ENCODE measurements at places on chromosomes 2 and 18. TPM values are rescaled to one million over a fixed set of nuclear protein-coding genes. Genes with fewer than 3 reads are reported as not detected.

CROCC2 gene
- total RNA-seq: not detected

EHD3 gene
- total RNA-seq: 10.7 TPM

GRCh38 chr18:9771261-9771976 is 63.3 kb downstream of the RAB31 start:
- no peak overlapping the region for H3K27ac ChIP-seq
- H3K36me3 ChIP-seq: no peaks in the 10 kb centered on the region
- DNase-seq: peak; percentile 98

- H3K27ac ChIP-seq: no peak overlapping the region
- no peak overlapping the region for H3K4me3 ChIP-seq
- no peaks in the 10 kb centered on the region for H3K4me1 ChIP-seq
- DNase-seq: no peak
Measured at GRCh38 chr18:41992066-41992465, 37.0 kb downstream of the PIK3C3 start.
